ENCODE measurements at places on chromosomes 3 and 15.

DNA sequence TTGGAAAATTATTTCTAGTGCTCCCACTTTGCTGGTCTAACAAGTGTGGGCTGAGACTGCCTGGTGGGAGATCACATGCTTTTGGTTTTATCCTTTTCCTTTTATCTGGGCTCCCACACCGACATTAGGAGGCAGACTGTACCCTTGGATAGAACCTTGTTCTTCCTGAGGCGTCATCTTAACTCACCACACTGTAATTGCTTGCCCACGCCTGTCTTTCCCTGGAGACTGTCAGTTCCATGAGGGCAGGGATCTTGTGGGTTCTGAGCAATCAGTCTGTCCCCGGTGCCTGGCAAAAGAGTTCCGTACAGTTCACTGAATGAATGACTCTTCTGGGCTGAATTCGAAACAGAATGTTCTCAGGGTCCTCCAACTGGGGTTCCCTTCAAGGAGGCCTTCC lies 124.6 kb upstream of the ABHD17C start:
- DNase-seq, result no peak

- no peak for DNase-seq
Measured at GRCh38 chr15:41790756-41791546, 16.7 kb downstream of the MAPKBP1 start.

GRCh38 chr3:32460031-32460749 lies 42.5 kb downstream of the CMTM6 start:
- peak; percentile 20 for DNase-seq

DNA sequence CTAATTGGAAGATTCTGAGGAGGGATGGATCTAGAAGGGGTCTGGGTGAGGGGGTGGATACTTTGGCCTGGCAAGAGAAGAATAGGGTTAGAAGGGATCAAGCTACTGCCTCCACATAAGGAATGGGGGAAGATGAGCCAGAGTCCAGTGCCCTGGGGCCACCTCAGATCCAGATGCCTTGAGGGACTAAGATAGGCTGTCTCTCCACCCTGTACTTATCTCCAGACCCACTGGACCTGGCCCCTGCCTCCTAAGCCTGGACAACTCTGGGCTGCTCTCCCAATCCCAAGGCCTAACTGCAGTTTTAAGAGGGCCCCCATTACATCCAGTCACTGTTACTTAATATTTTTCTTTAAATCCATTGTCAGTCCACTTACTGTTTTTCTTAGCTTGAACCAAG lies 2.0 kb downstream of the DVL3 start:
- DNase-seq, result no peak

GRCh38 chr3:42353631-42354030 lies 56.8 kb downstream of the LYZL4 start:
- no peak for DNase-seq

GRCh38 chr15:80727196-80727595 lies 32.1 kb downstream of the ABHD17C start:
- DNase-seq, result no peak

DNA sequence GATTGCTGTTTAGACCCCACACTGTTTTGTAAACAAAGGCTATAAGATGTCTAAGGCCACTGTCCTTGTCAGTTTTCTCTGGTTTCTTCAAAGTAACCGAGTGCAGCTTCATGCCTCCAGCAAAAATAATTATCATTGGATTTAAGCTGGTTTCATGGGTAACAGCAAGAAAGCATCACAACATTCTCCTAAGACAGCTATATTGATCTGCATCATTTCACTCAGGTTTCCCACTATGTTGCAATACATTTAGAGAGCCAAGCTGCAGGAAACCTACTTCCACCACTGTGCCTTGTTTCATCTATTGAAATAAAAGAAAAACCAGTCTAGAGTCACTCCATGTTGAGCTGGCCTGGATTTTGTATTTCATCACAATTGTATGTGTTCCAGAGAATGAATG lies 351.4 kb downstream of the OXSM start:
- no peak for DNase-seq

GRCh38 chr15:69140306-69140705 lies 20.1 kb upstream of the GLCE start:
- DNase-seq, result no peak

- DNase-seq, result no peak
Measured at GRCh38 chr3:15299036-15299435, 33.4 kb downstream of the SH3BP5 start.

DNA sequence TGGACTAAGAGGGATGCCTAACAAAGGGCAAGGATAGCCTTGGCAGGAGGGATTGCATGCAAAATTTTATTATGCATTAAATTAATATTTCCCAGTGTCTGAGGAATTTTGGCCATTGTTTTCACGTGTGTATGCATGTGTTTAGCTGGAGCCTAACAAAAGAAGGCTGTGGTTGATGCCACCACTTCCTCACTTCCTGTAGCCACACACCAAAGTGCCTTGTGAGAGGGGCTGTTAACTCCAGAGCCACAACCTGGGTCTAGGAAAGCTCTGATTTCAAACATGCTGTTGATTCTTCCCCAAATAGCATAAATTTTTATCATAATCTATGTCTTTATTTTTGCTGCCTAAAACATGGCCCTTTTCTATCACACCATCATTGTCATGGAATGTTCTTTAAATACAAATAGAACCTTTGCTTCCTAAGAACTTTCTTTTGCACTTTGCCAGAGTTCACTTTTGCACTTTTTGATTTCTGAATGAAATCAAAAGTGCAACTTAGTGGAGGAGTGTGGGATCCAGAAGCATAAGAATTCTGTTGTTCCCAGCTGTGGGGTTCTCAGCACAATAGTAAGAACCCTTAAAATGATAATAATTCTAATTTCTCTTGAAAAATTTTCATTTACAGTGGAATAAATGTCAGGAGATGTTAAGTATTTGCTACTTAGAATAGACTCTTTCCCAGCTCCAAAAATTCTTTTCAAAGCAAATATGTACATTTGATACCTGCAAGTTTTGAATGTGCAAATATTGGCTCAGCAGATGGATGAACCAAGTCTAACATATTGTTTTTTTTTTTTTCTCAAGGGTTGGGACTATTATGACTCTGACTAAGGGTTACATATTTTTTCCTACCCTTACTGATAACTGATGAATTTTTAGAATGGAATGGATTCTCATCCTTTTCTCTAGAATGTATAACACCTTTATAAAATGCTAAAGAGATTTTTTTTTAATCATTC lies 35.6 kb upstream of the SPTSSB start:
- no peak for DNase-seq

DNA sequence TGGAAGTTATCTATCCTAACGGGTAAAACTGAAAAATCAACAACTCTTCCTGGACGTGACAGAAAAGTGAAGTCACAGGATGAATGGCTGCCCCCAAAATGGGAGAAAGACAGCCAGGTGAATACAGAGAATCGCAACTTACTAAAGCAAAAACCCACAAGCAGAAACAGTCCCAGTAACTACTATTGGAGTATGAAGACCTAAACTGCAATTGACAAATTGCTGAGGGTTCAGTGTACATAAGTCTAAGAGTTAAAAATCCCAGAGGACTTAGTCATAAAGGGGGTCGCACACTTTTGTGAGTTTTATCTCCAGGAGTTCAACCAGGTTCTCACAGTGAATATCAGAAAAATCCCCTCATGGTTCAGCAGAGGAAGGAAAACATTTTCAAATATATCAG lies 56.8 kb upstream of the IMPG2 start:
- DNase-seq, result no peak

DNA sequence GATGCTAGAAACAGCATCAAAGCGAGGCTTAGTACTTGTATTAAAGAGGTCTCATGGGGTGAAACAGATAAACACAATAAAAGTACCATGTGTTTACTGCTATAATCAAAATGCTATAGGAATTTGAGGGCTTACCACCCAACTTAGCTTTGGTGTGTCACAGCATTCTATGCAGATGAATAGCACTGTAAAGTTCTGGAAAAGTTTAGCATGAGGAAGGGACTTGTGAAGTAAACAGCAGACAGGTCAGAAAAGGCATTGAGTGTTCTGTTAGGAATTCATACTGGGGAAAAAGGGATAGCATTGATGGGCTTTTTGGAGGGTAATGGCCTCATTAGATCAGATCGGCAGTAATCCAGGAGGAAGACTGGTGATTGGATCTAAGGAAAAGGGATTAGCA lies 505.3 kb downstream of the NLGN1 start:
- DNase-seq, result no peak

GRCh38 chr3:156825795-156826143 lies 384 bp upstream of the LEKR1 start:
- no peak for DNase-seq

GRCh38 chr15:25247407-25248038 lies 191.3 kb downstream of the UBE3A start:
- no peak for DNase-seq

GRCh38 chr3:14496351-14496750 lies 43.8 kb downstream of the GRIP2 start:
- DNase-seq, result no peak

DNA sequence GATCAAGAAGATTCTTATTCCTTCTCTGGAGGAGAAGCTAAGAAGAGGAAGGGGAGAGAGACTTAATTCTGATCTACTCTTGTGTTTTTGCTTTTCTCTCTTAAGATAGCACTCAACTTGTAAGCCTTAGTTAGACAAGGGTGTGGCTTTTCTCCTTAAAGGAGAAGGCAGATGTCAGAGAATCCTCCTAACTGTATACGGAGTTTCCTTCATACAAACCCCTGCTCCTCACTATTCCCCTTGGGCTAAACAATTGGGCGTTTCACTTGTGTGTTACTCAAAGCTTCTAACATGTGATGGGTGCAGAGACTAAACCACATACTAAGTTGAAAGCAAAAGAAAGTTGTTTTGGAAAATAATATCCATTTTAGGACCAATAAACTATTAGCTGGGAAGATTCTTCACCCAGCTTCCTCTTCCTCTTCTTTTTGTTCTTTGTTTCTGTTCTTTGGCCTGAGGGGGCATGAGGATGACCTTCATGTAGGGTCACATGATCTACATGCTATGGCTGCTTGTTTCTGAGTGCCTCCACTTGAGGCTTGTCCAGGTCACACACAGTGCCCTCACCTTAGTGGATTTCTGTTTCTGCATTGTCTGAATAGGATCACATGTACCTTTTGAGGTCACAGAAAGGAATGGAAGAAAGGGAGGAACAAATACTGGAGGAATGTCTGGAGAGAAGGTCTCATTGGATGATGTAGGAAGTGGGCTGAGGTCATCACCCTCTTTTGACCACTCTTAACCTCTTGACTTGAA lies 14.6 kb downstream of the SPINK8 start:
- no peak for DNase-seq

GRCh38 chr3:185270956-185271332 lies 17.1 kb upstream of the EHHADH start:
- no peak for DNase-seq

GRCh38 chr3:30477149-30477921 lies 129.1 kb upstream of the TGFBR2 start:
- DNase-seq, result no peak
